ENCODE measurements at places on chromosomes 7 and 10. TPM values are rescaled to one million over a fixed set of nuclear protein-coding genes. Genes with fewer than 3 reads are reported as not detected.

Gene MMD2
- not detected for total RNA-seq

Gene PIK3AP1
- total RNA-seq, result 0.32 TPM

Gene SLC26A3
- total RNA-seq, result not detected

Gene NEURL1
- total RNA-seq, result 0.15 TPM

Data from epithelial cell of umbilical artery (primary cell).